ENCODE measurements at places on chromosomes 11 and 22. TPM values are rescaled to one million over a fixed set of nuclear protein-coding genes. Genes with fewer than 3 reads are reported as not detected.

Gene EFCAB6
- not detected for total RNA-seq

Gene TPBGL
- 0.25 TPM for total RNA-seq

Gene MUC2
- total RNA-seq = not detected

Gene WNT7B
- total RNA-seq = not detected

Gene ZNRD2
- 63.6 TPM for total RNA-seq

Gene FAM180B
- total RNA-seq = 0.25 TPM

Gene FGF19
- total RNA-seq = not detected

- H3K36me3 ChIP-seq = peaks cover 51% of the 10 kb centered on the region
- H3K4me1 ChIP-seq = peaks cover 21% of the 10 kb centered on the region
- H3K4me3 ChIP-seq = no peak overlapping the region
These were observed 61.1 kb downstream of the SPECC1L start for GRCh38 chr22:24331468-24332440.

GRCh38 chr11:68911731-68912130, 8.0 kb downstream of the IGHMBP2 start:
- H3K27ac ChIP-seq = no peak overlapping the region
- no peak overlapping the region for H3K4me3 ChIP-seq
- H3K4me1 ChIP-seq = no peaks in the 10 kb centered on the region
- no peak for DNase-seq

DNA sequence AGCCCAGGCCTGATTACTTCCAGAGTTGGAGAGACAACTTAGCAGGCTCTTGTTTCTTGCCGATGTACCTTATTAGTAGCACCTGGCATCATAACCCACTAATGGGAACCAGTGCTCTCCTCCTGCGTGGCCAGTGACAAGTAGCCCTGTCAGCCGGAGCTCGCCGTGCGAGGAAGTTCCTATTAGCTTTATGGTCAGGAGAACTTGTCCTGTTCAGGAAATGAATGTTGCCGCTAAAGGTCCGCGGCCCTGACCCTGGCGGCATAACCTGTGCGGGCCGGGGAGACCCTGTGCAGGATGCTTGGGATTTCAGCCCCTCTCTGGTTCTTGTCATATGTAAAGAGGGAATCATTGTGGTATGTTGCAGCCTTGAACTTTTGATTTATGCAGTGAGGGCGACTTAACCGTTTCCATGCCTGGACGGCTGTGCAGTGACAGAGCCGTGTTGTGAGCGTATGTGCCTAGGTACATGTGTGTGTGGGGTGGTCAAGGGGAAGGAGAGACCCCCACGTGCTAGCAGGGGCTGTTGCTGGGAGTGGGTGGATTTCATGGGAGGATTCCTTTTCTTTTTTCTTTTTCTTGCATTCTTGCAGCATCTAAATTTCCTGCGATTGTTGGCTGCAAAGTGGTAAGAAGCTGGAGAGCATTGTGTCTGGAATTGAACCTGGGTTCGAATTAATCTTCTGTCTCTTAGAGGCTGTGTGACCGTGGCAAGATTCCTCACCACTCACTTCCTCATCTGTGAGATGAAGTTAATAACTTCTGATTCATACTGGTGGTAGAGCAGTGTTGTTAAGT, 15.2 kb downstream of the ZBTB16 start:
- H3K36me3 ChIP-seq = no peaks in the 10 kb centered on the region
- peaks cover 61% of the 10 kb centered on the region for H3K4me1 ChIP-seq
- no peak overlapping the region for H3K4me3 ChIP-seq
- peaks cover 27% of the 10 kb centered on the region for H3K27me3 ChIP-seq
- no peak for DNase-seq

DNA sequence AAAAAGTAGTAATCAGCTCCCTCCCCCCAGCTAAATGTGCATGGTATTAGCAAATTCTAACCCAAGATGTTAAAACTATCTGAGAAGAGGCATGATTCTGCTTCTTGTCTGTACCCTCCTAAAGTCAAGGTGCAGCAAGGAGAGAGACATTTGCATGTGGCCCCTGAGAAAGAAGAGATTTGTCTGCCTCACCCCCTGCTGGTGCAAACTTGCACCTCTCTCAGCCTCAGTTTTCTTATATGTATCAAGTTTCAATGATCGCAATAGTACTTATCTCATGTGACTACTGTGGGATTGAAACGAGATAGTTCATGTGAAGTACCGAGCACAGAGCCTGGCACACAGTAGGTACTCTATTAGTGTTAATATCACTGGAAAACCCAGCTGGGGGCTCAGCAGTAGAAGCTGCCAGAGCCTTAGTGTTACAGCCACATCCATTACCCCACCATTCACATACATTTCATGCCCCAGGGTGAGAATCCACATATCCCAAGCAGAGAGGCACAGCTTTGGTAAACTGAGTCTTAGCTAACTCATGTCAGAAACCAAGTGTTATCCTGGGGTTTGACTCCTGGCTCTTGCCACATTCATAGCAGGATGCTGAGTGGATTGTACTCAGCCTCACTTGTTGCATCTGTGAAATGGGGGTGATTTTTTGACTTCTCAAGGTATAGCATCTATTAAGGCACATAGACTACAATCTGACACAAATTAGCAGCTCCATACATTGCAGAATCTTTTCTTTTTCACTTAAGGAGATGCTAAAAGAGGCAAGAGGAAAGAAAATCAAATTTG, 24.9 kb downstream of the CD44 start:
- H3K27ac ChIP-seq = peak overlapping the region; percentile 50
- no peaks in the 10 kb centered on the region for H3K27me3 ChIP-seq
- peak; percentile 28 for DNase-seq
- peaks cover 98% of the 10 kb centered on the region for H3K4me1 ChIP-seq
- peaks cover 72% of the 10 kb centered on the region for H3K36me3 ChIP-seq

GRCh38 chr22:36839356-36840073, 21.3 kb upstream of the NCF4 start:
- peaks cover 3% of the 10 kb centered on the region for H3K4me1 ChIP-seq
- H3K36me3 ChIP-seq = no peaks in the 10 kb centered on the region
- no peak overlapping the region for H3K4me3 ChIP-seq
- DNase-seq = no peak
